ENCODE measurements at places on chromosomes 7 and 10.

- DNase-seq = no peak
Measured at GRCh38 chr10:78777466-78777865, 291.3 kb upstream of the ZMIZ1 start.

DNA sequence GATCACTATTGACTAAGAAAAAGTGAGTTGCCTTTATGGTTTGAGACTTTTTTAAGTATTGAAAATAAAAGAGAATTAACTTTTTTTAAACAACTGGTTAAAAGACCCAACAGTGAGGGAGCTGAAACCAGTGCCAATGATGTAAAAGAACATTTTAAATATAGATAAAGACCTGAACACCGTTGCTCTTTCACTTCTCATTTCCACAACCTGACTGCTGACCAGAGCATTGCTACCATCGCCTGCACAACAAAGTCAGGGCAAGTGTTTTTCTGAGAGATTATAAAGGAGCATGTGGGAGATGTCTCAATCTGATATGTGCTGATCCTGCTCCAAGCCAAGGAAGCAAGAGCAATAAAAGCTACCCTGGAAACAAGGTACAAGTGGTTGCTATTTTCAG, 34.7 kb downstream of the IMMP2L start:
- DNase-seq = no peak

DNA sequence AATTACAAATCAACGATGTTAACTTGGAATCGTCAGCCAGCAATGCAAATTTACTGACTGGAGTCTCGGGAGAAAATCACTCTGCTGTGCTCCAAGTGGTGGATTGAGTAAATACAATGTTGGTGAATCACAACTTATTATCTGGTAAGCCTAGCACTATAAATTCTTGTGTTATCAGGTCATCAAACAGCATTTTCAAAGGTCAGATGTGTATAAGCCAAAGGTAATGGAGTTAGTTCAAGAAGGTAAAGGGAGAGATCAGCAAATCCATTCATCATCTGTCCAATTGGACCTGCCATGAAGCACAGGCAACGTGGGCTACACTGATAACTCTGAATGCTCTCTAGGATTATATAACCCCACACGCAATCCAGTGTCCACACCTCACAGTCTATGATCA, 13.9 kb downstream of the CUBN start:
- DNase-seq = no peak

DNA sequence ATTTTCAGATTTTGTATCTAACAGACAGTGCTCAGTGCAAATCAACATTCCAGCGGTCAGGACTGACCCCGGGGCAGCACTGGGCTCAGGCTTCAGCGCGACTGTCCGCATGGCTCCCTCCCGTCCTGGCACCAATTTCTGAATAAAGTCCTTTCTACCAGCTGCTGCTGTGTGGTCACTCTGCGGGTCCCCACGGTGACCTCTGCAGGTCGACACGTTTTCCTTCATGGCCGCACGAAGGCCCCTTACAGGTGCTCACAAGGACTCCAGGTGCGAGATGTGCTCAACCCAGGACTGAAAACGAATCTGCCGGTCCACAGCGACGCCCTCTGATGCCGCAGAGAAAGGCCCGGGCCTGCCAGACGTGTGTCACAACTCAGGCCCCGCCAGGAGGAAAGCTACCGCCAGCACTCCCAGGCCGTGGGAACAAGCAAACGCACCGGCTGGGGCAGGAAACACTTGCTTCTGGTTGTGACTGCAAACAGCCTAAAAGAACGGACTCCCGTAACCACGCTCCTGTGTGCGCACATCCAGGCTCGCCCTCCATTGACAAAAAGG, 3.7 kb upstream of the UTF1 start:
- DNase-seq = no peak

DNA sequence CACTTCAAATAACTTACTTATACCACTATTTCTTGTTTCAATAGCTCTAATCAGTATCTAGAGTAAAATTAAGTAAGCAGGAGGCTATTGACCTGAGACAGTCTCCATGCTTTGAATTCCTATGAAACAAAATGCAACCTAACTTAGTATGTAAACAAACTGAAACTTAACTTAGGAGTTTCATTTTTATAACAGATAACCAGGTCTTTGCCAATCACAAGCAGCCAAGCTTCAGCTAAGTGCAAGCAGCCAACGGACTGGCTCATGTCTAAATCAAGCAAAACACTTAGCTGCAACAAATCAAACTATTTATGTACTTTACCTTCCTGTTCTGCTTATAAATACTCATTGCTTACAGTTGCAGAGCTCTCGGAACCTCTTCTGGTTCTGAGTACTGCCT, 4.4 kb upstream of the GSTK1 start:
- no peak for DNase-seq

DNA sequence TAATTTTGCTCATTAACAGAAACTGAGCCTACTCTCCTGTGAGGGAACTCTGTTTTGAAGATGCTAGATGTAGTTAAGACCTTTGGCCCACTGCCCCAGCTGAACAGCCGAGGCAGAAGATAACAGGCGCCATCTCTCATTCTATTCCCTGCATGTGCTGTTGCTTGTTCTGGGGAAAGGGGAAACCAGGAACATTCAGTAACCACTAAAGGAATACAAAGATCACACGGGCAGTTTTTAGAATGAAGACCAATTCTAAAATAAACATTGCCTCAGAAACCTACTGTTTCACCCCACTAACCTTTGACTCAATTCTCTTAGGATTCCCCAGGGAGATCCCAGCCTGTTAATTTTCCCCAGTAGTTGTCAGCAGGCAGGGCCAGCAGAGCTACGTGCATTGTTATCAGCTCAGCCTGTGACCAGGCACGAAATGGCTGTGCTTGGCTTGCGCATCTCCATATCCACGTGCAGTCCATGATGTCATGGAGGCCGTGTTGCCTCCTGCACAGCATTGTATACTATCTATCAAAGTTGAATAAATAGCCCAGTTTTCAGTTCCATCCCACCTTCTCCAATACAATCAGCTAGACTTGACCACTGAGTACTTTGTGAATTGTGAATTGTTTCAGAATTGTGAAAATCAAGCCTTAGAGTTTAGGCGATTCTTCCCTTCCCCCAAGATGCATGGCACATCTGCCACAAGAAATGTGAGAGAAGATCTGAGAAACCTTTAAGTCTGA, 36.0 kb downstream of the ANK3 start:
- DNase-seq = no peak

DNA sequence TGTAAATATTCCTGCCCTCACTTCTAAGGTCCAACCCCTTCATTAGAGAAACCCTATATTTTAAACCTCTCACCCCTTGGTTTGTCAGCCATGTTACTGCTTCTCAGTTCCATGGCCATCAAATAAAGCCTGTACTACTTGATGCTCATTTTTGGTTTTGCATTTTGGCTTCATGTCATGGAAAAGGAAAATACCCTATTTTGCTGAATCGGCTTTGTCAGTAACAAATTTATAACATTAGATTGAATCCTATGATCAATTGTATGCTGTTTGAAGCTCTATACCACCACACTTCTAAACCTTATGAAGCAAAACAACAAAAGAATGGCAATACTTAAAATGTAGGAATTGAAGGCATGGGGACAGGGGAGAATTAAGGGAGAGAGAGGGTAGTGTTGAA, 333.1 kb downstream of the ETV1 start:
- no peak for DNase-seq

- DNase-seq = no peak
Measured at GRCh38 chr10:77604063-77604462, 33.5 kb downstream of the KCNMA1 start.

DNA sequence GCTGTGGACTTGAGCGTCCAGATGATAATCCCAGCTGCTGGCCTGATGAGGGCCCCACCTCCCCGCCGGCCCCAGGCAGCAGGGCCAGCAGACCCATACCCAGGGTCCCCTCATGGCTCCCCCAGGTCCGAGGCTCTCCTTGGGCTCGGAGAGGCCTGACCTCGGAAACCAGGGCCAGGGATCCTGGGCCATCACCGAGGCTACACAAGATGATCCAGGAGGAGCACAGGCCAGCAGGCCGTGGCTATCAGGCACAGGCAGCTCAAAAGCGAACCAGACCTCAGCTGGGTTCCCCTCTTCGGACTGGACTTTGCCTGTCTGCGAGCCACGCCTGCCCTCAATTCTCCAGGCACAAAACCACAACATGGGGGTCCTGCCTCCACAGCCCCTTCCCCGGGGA, 17.4 kb downstream of the PDGFA start:
- no peak for DNase-seq

DNA sequence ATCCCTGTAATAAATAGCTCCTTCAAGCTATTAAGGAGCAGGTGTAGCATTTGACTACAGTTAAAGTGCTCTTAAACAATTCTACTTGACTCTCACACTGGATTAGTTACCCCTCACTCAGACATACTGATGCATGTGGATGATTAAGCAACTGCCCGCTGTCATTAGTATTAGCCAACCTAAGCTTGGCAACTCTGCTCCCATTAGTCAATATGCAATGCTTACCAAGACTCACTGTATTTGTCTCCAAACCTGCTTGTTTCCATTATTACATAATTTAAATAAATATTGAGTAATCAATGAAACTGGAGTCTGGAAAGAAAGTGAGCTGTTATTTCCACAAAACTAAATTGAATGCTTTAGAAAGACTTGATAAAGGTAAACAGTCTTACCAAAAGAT, 144.0 kb upstream of the ASAH2 start:
- DNase-seq = no peak

GRCh38 chr10:61108915-61109314, 164.9 kb upstream of the RHOBTB1 start:
- DNase-seq = no peak

- no peak for DNase-seq
Measured at GRCh38 chr10:71666639-71667386, 52.8 kb downstream of the C10orf105 start.

GRCh38 chr7:113404245-113404644, 285.9 kb upstream of the SMIM30 start:
- DNase-seq = no peak

DNA sequence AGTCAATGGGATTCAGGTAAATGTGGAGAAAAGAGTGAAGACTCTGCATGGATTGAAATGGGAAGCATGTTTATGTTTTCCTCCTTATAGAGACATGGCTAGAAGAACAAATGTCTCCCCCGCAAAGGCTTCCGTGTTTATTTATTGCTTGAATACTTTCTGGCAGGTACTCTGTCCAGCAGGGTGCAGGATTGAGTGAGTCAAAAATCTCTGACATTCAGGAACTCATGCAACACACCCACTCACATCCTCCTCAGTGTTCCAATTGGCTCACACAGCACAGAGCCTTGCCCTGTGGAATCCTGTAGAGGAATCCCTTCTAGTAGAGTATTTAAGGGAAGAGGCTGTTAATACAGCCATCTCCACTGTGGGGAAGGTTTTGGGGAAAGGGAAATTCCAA, 290.3 kb upstream of the VWC2 start:
- no peak for DNase-seq

DNA sequence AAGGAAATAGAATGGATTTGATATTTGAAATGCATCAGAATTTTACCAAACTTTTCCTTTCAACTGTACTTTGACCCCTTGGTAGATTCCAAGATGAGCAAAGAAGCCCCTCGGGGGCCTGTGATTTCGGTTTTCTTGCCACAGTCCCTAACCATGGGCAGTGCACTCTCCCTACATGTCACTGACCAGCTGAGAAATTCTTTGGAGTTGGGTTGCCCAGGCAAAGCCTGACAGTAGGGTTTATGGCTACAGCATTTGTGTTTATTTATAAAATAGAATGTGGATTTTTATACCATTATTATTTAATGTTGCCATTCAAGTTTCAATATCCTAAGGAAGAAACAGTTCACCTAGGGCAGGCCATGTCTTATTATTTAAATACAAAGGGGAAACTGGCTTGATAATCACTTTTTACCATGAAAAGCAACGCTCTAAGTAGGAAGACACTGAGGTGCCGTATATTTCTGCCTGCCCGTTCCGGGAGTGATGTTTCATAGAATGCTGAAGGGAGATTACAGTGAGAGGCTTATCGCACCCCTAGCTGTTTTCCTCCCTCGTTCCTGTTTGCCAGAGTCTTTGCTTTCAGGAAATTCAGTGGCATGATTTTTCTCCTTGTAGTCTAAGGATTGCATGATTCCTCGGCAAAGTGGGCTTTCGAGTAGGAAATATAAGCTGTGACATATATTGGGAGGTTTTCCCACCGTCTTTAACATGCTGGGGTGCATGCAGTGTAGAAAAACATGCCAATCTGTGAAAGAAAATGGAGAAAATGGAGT, 35.8 kb downstream of the WIPF3 start:
- DNase-seq = no peak

DNA sequence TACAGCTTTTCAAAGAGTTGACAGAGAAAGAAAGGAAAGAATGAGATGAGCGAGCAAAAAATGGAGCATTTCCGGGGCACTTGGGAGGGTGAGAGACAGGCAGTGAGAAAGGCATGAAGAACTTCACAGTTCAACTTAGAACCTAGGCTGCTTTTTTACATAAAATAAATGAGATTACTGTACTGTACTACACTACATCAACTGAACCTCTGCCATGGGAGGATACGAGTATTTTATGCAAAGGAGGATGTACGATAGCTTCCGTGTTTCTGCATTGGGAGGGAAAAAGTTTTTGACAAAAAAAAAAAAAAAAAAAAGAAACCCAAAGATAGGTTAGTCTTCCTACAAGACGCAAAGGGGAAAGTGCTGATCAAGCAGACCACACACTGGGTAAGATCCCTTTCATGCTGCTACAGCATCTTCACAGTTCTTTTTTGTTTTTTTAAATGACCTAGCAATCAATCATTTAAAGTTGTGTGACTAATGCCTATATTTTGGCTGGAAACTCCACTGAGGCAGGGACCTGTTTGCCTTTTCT, 88.0 kb downstream of the RAPGEF5 start:
- no peak for DNase-seq

GRCh38 chr7:108623220-108623619, 53.5 kb downstream of the DNAJB9 start:
- no peak for DNase-seq

- DNase-seq = no peak
Measured at GRCh38 chr10:58385784-58386112, 538 bp downstream of the TFAM start.

- no peak for DNase-seq
Measured at GRCh38 chr10:89534826-89535166, 598 bp downstream of the SLC16A12 start.

DNA sequence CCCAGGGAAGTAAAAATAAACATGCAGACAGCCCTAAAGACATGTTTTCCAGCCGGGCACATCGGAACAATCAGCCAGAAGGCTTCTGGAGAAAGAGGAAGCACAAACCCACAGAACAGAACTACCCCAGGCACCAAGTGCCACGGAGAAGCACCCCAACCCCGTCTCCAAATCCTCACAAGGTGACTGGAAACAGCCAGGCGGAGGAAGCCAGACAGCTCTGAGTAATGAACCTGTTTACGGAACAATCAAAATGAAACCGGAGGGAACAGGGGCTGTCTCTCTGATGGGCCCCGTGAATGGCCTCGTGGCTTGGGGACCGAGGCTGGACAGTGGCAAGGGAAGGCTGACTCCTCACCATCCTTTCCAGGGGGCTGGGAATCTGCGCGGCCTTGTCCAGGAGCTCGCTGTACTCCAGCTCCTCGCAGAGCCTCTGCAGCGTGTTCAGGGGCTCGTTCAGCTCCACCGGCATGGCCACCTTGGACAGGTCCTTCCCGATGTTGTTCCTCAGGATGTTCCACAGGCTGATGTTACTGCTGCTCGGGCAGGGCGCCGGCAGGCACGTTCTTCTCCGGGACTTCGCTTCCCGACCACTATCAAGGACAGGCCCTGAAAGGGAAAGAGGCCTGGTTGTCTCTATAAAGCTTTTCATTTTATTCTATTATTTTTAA, 77.0 kb upstream of the GSDME start:
- no peak for DNase-seq

Measured in T1000 (cell line).